OCI-M1 (cell line): ENCODE measurements at places on chromosomes 1 and 21.

- no peak for DNase-seq
These were observed 1.5 kb upstream of the FCRLA start for GRCh38 chr1:161705537-161705936.

GRCh38 chr1:70057500-70057899 lies 147.9 kb downstream of the LRRC40 start:
- no peak for DNase-seq

DNA sequence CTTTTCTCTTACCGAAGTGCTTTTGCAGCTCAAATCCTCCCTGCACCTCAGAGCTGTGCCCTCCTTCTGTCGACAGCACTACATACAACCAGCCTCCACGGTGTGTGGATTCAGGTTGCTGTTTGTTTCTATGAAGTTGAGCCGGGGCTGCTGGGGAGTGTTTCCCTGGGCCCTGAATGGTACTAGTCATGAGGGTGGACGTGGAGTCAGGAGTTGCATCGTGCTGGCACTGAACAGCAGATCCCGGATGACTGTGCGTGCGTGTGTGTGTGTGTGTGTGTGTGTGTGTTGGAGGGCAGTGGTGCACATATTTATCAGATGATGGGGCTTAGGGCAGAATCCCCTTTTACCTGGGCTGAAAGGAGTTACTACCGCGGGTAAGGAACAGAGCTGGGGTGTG lies 47.0 kb downstream of the ACTL8 start:
- DNase-seq = no peak

- peak; percentile 42 for DNase-seq
These were observed 15.4 kb downstream of the ZNHIT6 start for GRCh38 chr1:85692730-85693314.

DNA sequence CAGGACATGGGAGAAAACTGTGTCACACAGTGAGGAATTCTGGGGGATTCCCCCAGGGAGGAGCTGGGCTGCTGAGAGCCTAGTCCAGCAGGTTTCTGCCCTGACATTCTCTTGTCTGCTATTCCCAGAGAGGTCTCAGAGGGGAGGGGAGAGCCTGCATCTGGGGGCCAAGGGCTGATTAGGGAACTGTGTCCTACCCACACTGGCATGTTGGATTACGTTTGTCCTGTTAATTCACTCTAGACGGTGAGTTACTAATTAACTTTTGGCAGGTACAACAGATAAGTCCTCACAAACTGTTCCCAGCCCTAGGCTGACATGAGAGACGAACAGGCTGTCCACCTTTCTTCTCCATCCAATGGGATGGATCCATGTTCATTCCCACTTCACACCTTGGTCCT lies 2.6 kb upstream of the SH3BGRL3 start:
- DNase-seq = no peak

- DNase-seq = no peak
These were observed 41.1 kb downstream of the RGS21 start for GRCh38 chr1:192357924-192358323.
